ENCODE measurements at places on chromosomes 7 and 10.

DNA sequence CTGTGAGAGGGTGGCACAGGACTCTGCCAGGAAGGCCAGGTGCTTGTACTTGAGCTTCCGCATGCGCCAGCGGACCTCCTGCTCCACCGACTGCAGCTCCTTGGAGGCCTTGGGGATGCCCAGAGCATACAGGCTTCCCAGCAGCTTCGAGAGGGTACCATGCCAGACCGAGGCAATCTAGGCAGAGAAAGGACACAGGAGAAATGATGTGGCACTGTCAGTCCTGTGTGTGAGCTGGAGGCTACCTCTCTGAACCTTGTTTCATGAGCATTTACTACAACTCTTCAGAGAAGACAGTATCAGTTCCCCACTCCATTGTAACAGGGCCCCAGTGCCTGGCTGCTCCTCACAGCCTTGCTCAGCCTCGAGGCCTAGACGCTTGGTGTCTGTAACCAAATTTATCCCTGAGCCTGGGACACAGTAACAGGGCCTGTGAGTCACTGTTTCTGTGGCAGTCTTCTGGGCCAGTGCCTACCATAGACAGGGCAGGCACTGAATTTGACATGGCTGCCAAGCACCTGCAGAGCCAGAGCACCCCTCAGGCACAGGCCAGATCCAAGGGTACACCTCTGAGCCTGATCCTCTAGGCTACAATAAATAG is 5.8 kb downstream of the TBRG4 start:
- DNase-seq: no peak

DNA sequence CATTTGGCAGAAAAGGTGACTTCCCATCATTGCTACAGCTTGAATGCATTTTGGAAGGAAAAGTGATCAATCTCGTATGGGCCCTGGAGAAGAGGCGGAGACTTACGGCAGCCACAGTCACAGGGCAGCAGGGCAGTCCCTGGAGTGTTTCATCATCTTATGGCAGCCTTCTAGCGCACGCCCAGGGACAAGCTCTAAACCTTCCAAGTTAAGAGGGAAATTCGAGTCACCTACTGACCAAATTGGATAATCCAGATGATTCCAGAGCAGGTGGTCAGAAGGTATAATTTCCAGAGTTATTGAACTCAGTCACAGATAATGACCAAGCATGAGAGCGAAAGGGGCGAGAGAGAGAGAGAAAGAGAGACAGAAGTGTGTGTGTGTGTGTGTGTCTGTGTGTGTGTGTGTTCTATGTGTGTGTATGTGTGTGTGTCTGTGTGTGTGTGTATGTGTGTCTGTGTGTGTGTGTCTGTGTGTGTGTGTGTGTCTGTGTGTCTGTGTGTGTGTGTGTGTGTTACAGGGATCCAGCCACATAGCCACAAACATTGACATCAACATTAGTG is 123.7 kb upstream of the ADAM12 start:
- no peak for DNase-seq

DNA sequence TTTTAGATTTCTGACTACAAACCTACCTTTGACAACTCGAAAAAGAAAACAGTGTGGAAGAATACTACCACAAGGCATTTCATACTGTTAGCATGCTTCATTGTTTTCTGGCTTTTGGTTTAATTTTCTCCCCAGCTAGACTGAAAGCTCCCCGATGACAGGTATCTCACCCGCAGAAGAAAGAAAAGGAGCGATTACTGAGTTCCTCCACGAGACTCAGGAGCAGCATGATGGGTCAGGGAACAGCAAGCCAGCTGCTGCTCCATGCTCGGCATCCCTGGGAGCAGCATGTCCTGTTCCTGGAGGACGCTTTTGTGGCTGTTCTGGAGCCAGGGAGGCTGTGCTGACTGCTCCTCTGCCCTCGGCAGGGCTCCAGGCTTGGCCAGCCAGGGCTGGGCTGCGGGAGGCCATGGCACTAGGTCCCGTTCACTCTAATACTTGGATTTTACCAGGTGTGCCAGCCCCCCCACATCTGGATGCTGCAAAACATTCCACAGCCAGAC is 133.4 kb downstream of the PRKAG2 start:
- no peak for DNase-seq

- no peak for DNase-seq
Measured at GRCh38 chr10:60185421-60185820, 204.3 kb downstream of the ANK3 start.

- DNase-seq: no peak
Measured at GRCh38 chr7:129845178-129845971, 107.4 kb downstream of the UBE2H start.

DNA sequence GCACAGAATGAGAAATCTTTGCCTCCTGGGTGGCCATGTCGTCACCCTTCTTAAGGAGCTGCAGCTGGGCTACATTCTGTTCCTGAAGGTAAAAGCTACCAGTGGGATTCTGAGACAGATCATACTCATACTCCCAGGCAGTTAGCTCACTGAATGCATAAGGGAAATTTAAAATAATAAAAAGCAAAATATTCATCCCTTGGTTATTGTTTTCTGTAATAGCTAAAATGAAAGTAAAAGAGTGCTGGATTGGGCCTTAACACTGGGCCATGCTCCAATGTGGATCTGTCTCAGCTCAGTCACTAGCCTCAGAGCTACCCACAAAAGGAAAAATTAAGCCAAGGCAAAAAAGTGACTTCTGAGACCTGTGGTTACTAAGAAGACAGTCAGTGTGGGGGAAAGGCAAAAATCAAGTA is 8.9 kb upstream of the DYNC2I1 start:
- no peak for DNase-seq

DNA sequence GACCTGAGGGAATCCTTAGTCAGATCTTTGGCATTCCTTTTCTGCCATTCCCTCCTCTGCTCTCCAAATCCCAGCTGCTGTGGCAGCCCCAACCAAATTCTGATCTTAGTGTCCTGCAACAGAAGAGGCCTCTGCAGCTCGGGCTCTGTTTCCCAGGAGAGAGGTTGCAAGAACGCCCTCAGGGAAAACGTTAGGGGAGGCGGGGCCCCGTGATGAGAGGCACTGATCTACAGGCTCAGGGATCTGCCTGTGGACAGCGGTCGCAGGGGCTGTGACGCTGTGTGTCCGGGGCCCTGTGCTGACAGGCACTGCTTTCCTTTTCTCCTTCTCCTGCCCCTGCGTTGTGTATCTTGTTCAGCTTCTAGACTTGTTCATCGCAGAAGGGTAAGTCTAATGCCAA is 57.3 kb upstream of the DPYSL4 start:
- DNase-seq: no peak

- peak; percentile 39 for DNase-seq
Measured at GRCh38 chr7:139682136-139683013, 95.4 kb downstream of the HIPK2 start.

Data from stimulated activated CD4-positive, alpha-beta T cell treated with anti-CD3 and anti-CD28 coated beads, Interleukin-12 subunit alpha, Interleukin-12 subunit beta, amount 100 ng/mL, for 48 hours (primary cell).